CD4-positive, alpha-beta T cell (primary cell): ENCODE measurements at places on chromosomes 5 and 9. TPM values are rescaled to one million over a fixed set of nuclear protein-coding genes. Genes with fewer than 3 reads are reported as not detected.

The OR13C2 gene
- not detected for total RNA-seq

The FOXD4L6 gene
- not detected for total RNA-seq

The MLANA gene
- not detected for total RNA-seq

GRCh38 chr5:111367115-111367514, 142.9 kb downstream of the CAMK4 start:
- H3K4me3 ChIP-seq = no peak overlapping the region
- DNase-seq = no peak
- H3K36me3 ChIP-seq = peaks cover 27% of the 10 kb centered on the region
- no peaks in the 10 kb centered on the region for H3K27me3 ChIP-seq
- H3K27ac ChIP-seq = no peak overlapping the region

The SLC6A19 gene
- not detected for total RNA-seq

The CSF1R gene
- 0.52 TPM for total RNA-seq

- no peaks in the 10 kb centered on the region for H3K27me3 ChIP-seq
- H3K36me3 ChIP-seq = no peaks in the 10 kb centered on the region
- no peak for DNase-seq
- peaks cover 3% of the 10 kb centered on the region for H3K4me1 ChIP-seq
Observed at GRCh38 chr5:35919191-35919590, 19.2 kb downstream of the CAPSL start.

GRCh38 chr9:97473717-97474116, 27.7 kb upstream of the TMOD1 start:
- H3K27ac ChIP-seq = no peak overlapping the region
- H3K4me1 ChIP-seq = no peaks in the 10 kb centered on the region
- H3K27me3 ChIP-seq = no peaks in the 10 kb centered on the region
- H3K36me3 ChIP-seq = peaks cover 25% of the 10 kb centered on the region
- no peak overlapping the region for H3K4me3 ChIP-seq
- DNase-seq = no peak

GRCh38 chr5:125814119-125814518, 609.1 kb upstream of the GRAMD2B start:
- no peaks in the 10 kb centered on the region for H3K4me1 ChIP-seq
- no peak overlapping the region for H3K27ac ChIP-seq
- H3K4me3 ChIP-seq = no peak overlapping the region
- no peaks in the 10 kb centered on the region for H3K27me3 ChIP-seq
- no peak for DNase-seq
- no peaks in the 10 kb centered on the region for H3K36me3 ChIP-seq

The FCN2 gene
- total RNA-seq = not detected

DNA sequence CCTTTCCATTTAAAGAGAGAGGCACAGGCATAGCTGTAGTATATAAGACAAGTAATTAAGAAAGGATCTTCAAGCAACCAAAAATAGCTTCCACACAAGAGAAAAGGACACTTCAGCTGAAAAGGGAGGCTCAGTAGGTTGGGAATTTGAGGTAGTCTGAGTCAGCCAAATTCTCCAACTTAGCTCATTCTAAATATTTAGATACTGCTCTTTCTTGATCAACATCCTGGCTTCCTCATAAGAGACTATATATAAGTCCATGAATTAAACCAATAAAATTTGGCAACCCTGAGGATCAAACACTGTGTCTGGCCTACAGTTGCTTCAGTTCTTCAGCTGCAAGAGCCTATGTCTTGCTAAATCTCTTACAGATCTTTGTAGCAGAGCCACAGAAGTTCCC, 17.8 kb downstream of the HINT1 start:
- H3K4me3 ChIP-seq = no peak overlapping the region
- H3K27ac ChIP-seq = no peak overlapping the region
- H3K27me3 ChIP-seq = no peaks in the 10 kb centered on the region
- DNase-seq = no peak

- peak overlapping the region; percentile 24 for H3K4me3 ChIP-seq
- DNase-seq = peak; percentile 79
- peak overlapping the region; percentile 83 for H3K27ac ChIP-seq
- H3K36me3 ChIP-seq = peaks cover 6% of the 10 kb centered on the region
- peaks cover 60% of the 10 kb centered on the region for H3K4me1 ChIP-seq
Observed at GRCh38 chr9:130128733-130129431, 43.3 kb upstream of the NCS1 start.

The LAMC3 gene
- total RNA-seq = 1.7 TPM

DNA sequence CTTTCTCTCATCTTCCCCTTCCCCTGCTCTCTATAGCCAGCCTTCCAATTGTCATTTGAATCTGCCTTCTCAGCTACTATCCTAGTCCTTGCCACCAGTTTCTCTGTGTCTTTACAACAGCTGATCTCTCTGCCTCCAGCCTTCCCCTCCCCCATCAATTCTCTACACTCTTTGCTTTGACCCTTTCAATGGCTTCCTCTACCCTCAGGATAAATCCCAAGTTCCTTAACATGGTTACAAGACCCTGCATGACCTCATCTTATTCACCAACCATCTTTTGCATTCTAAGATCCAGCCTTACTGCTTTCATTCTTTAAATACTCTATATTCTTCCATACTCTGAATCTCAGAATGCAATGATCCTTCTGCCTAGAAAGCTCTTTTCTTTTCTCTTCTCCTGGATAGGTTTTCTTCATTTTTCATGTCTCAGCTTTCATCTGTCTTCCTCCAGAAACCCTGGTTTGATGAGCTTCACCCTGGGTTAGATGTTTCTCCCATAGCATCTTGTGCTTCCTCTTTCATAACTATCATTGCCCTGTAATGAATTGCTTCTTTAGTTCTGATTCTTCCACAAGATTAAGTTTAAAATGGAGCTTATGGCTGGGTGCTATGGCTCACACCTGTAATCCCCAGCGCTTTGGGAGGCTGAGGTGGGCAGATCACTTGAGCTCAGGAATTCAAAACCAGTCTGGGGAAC, 58.6 kb upstream of the ZSWIM6 start:
- H3K4me3 ChIP-seq = no peak overlapping the region
- DNase-seq = no peak
- no peak overlapping the region for H3K27ac ChIP-seq
- H3K4me1 ChIP-seq = peaks cover 34% of the 10 kb centered on the region

The CER1 gene
- not detected for total RNA-seq

The NRG2 gene
- total RNA-seq = 0.17 TPM

The PHF24 gene
- not detected for total RNA-seq

The TENT4A gene
- 49.2 TPM for total RNA-seq

DNA sequence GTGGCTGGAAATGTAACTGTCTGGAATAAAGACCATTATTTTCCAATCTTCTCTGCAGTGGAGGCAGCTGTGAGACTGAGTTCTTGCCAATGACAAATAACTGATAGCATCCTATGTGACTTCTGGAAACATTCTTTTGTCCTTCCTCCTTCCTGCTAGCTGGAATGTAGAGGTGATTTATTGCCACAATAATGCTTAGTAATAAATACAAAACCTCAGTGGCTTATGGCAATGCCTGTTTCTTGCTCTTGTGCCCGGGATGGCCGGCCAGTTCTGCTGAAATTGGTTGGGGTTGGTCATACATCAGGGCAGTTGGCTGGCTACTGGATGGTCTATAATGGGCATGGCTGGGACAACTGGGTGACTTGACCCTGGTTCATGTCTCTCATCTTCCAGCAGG, 12.2 kb upstream of the TEX48 start:
- no peaks in the 10 kb centered on the region for H3K27me3 ChIP-seq
- no peak overlapping the region for H3K27ac ChIP-seq
- H3K4me1 ChIP-seq = peaks cover 38% of the 10 kb centered on the region
- DNase-seq = no peak

DNA sequence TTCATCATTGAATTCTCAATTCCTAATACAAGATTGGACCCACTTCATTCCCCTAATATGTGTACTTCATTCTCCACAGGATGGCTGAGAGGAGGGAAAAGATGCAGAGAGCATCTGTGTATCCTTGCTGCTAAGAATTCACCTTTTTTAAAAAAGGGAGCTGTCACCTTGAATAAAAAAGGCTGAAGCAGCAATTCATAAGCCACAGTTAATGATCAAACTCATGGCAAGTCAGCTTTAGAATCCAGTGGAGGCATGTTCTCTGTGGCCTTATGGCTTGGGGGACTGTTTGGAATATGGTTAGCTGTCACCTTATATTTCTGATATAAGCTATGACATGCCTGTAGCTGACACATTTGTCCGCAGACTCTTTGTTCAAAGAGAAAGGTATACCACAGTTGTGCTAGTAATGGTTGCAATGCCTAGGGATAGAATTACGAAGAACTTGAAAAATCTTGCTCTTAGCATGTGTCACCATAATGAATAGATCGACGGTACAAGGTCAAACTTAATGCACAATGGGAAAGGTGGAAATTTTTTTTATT, 256.8 kb upstream of the TNC start:
- H3K4me1 ChIP-seq = no peaks in the 10 kb centered on the region
- no peak overlapping the region for H3K4me3 ChIP-seq
- no peaks in the 10 kb centered on the region for H3K27me3 ChIP-seq

The SEMA5A gene
- total RNA-seq = 2.9 TPM

The TSLP gene
- not detected for total RNA-seq

DNA sequence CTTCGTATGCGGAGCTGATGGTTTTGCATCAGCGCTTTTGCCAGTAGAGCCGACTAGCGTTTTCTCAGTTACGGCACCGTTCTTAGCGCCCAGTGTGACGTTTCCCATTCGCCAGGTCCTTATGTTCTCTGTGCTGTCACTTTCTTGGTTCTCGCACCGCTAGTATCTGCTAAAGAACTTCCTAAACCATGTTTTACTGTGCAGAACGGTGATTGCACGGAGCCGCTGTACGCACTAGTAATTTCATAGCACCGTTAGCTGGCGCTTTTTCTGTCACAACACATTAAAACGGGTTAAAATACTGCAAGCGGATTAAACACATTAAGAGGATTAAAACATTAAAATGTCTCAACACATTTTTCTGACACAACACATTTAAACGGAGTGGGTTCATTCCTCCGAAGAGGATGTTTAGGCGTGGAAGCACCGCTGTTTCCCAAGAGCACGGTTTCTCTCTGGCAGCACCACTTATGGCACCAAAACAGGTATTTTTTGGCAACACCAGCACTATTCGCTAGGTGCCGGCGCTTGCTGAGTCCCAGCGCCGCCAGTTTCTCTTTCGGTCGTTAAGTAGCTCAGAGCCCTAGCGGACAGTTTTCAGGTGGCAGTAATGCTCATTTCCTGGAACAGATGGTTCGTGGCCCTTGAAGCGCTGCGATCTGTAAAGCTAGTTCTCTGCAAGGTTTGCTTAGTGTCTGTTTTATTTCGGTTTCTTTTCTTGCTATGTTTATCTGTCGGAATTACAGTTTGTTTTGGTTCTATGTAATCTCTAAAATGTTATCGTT, 20.3 kb downstream of the ANXA2R start:
- peak; percentile 77 for DNase-seq
- peak overlapping the region; percentile 80 for H3K4me3 ChIP-seq
- peak overlapping the region; percentile 98 for H3K27ac ChIP-seq

The MEIKIN gene
- total RNA-seq = not detected

DNA sequence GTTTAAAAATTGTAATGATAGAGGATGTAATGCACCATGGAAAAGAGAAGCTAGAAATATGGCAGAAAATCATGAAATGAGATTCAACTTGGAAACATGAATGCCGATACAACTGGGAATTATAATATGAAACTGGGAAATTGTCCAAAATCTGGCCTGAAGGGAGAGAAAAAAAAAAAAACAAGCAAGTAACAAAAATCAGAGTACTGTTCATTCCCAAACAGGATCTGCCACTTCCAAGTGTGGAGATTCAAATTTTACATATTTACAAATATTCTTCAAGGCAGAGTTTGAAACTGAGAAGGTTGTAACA, 56.6 kb upstream of the MOCS2 start:
- H3K27me3 ChIP-seq = peaks cover 4% of the 10 kb centered on the region
- H3K36me3 ChIP-seq = no peaks in the 10 kb centered on the region
- H3K27ac ChIP-seq = no peak overlapping the region
- no peak for DNase-seq
- no peak overlapping the region for H3K4me3 ChIP-seq

DNA sequence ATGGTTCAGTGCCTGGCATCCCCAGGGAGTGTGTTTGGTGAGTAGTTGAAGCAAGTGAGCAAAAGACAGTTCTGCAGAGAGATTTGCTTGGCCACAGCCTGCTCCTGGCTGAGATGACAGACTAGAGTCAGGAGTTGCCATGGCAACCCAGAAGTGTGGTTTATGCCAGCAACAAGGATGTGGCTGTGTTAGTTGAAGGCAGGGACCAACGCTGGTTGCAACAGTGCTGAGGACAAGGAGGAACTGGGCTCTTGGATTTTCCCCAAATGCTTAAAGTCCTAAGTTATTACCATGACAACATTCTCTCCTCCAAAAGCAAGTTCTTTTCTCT, 2.7 kb downstream of the NXNL2 start:
- DNase-seq = no peak
- H3K27ac ChIP-seq = no peak overlapping the region

GRCh38 chr9:70519912-70520724, 105.7 kb upstream of the KLF9 start:
- no peaks in the 10 kb centered on the region for H3K4me1 ChIP-seq
- no peak for DNase-seq
- H3K36me3 ChIP-seq = no peaks in the 10 kb centered on the region
- no peak overlapping the region for H3K27ac ChIP-seq

DNA sequence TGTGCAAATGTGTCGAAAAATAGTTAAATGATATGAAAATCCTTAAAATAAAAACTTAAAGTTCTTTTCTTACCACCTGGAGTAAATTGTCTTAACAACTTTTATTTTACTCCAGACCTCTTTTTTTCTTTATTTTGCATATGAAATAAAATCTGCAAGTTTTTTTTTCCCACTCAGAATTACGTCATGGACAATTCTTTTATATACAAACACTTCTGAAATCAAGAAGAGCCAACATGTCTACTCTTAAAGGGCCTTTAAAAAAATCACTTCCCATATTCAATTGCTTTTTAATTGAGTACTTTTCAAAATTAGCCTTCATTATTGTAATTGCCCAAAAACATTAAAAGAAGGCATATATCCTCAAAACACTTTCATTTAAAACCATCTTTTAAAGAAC, 37.7 kb upstream of the ZFAND5 start:
- no peak overlapping the region for H3K27ac ChIP-seq
- no peaks in the 10 kb centered on the region for H3K27me3 ChIP-seq
- no peaks in the 10 kb centered on the region for H3K36me3 ChIP-seq

- no peaks in the 10 kb centered on the region for H3K36me3 ChIP-seq
- H3K4me1 ChIP-seq = no peaks in the 10 kb centered on the region
- no peak overlapping the region for H3K27ac ChIP-seq
- no peaks in the 10 kb centered on the region for H3K27me3 ChIP-seq
- no peak for DNase-seq
Observed at GRCh38 chr9:123232332-123232731, 36.1 kb downstream of the STRBP start.

DNA sequence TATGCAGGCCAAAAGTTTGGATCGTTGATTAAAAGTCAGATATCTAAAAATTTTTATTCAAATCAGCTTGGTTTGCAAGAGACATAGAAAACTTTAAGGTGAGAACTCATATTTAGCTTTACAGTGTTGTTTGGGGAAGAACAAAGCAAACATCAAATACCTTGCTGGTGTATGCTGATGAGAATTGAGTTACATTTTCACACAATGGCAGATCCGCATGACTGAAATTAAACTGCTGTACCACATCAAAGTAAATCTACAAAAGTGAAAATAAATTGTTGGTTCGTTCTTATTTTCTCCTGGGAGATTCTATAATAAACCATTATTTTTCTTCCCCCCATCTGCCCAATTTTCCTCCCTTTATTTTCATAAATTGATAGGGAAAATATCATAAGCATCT, 198.2 kb upstream of the PCSK5 start:
- no peak overlapping the region for H3K4me3 ChIP-seq
- no peak for DNase-seq
- no peaks in the 10 kb centered on the region for H3K4me1 ChIP-seq

The WNT8A gene
- total RNA-seq = not detected

- peak; percentile 31 for DNase-seq
- H3K4me3 ChIP-seq = no peak overlapping the region
- H3K4me1 ChIP-seq = no peaks in the 10 kb centered on the region
- peaks cover 6% of the 10 kb centered on the region for H3K36me3 ChIP-seq
Observed at GRCh38 chr9:100216178-100216787, 117.2 kb downstream of the INVS start.

The NR5A1 gene
- total RNA-seq = not detected
